Sciatic nerve (tissue), 2 donors: ENCODE measurements at places on chromosomes 1 and 21. TPM values are rescaled to one million over a fixed set of nuclear protein-coding genes. Genes with fewer than 3 reads are reported as not detected.

DNA sequence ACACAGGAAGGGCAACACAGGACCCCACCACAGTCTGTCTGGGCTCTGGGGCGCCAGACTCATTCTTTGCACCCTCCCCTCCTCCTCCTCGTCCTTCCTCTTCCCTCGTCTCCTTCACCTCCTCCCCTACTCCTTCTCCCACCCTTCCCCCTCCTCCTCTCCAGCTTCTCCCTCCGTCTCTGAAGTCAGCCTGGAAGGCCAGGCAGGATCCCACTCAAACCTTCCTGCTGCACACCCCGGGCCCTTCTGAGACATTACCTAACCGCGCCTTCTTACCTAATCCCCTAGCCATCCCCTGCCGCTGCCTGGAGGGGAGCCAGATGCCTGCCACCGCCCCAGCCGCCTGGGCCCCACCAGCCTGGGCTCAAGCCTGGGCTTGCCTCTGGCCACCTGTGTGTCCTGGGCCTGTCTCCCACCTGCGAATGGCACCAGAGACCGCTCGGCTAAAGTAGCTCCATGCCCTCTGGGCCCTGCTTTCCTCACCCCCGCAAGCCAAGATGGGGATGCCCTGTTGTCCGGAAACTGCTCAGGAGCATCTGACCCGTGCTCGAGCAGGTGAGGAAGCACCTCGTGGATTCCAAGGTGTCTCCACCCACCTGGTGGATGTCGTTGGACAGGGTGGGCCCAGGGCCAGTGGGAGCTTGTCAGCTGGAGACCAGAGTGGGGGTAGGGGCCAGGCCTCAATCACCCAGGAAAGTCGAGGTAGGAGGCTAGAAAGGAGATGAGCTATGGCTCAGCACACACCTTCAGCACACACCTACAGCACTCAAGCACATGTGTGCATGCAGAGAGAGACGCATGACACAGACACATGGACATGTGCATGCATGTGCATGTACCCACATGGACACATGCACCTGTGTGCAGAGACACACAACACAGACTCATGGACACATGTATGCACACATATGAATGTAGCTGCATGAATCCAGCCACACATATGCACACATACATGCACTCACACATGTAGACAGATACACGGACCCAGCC is 31.9 kb downstream of the WNT9A start:
- no peak for DNase-seq

The MLLT11 gene
- total RNA-seq = 2.5 TPM

The NPPA gene
- 0.45 TPM for total RNA-seq

The PARK7 gene
- total RNA-seq = 249 TPM

DNA sequence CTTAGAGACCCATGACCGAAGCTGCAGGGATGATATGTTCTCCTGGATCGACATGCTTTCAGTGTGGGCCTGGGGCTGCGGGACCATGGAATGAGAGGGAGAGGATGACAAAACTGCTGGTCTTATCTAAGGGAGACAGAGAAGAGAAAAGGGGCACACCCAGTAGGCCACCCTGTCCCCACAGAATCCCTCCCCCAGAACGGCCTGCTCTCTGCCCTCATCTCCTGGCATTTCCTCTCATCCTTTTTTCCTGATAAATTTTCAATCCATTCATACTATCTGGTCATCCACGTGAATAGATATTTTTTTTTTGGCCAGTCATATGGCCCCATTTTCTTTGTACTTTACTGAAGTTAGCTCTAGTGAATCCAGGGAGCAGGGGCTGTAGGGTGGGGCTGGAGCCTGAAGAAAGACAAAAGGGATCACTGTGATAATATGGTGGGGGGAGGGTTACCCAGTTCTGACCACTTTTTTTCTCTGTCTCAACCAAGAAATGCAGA is at the start of gene PKLR:
TSS of gene PKLR (minus strand) at position 97 of the 500 bp plus-strand sequence. CDS start at position 54, 43 bp downstream.
- no peak for DNase-seq

The TLCD4 gene
- total RNA-seq = 27.9 TPM

The UBE2U gene
- not detected for total RNA-seq

GRCh38 chr1:169779150-169779549 is 15.6 kb downstream of the METTL18 start:
- DNase-seq = no peak

The SUSD4 gene
- not detected for total RNA-seq

The EDN2 gene
- not detected for total RNA-seq

The SIK1 gene
- total RNA-seq = 59.9 TPM

DNA sequence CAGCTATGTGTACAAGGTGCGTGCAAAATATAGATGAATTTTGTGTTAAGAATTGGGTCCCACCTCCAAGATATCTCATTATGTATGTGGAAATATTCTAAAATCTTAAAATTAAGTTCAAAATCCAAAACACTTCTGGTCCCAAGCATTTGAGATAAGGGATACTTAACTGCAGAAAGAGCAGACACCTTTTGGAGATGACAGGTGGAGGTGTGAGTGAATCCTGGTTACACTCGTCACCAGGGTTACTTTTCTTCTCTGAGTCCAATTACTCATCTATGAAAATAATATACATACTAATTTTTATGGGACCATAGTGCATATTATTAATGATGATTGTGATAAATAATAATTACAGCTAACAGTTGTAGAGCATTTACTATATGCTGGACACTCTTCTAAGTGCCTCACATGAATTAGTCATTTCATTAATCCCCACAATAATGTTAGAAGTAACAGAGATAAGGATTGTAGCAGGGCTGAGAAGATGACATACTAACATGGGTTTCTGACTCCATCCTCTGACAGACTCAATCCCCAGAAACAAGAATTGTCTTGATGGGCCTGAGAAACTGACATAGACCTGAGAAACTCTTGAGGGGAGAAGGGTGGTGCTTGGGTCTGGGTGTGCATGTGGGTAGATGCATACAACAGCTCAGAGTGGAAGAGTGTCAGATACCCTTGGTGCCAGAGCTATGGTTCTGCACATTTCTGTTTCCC is 8.3 kb upstream of the FASLG start:
- no peak for DNase-seq

The VAV3 gene
- 6.4 TPM for total RNA-seq

DNA sequence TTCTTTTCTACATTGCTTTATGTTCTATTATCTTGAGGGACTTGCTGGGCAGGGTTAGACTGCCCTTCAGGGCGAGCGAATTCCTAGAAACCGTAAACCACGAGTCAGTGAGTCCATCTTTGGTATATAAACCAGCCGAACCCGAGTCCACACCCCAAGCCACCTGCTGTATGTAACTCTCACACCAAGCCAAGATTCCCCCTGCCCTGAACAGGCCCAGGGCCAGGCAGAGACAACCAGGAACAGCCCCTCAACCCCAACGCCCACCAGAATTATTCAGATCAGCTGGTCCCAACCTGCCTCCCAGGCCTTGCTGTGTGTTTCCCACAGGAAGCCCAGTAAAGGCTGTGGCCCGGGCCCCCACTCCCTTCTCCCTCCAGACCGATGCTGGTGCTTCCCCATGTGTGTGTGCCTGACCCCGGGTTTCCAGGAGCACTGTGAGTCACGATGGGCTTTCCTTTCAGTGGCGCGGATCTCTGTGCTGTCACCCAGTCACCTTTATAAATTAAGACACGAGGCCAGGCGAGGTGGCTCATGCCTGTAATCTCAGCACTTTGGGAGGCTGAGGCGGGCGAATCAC is 17.1 kb downstream of the KIF17 start:
- DNase-seq = no peak

DNA sequence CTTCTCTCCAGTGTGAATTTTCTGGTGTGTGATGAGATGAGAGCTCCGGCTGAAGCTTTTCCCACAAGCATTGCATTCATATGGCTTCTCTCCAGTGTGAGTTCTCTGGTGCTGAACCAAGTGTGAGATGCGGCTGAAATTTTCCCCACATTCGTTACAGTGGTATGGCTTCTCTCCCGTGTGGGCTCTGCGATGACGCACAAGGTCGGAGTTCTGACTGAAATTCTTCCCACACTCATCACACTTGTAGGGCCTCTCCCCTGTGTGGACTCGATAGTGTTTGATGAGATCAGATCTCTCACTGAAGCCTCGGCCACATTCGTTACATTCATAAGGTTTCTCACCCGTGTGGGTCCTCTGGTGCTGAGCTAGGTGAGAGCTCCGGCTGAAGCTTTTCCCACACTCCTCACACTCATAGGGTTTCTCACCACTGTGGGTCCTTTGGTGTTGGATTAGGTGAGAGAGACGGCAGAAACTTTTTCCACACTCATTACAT is 7.4 kb downstream of the ZNF436 start:
- no peak for DNase-seq

DNA sequence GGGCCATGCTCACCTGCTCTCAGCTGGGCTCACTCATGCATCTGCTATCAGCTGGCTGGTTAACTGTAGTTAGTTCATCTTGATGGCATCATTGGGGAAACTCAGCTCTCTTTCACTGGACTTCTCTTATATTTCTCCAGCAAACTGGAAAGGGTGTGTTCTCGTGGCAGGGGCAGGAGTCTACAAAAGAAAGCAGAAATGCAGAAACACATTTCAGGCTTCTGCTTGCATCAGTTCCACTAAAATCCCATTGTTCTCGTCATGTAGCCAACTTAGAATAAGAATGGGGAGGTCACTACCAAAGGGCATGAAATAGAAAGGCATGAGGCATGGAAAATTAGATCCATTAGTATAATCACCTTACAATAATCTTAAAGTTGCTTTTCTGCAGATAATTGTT is 207.3 kb downstream of the NRIP1 start:
- no peak for DNase-seq

DNA sequence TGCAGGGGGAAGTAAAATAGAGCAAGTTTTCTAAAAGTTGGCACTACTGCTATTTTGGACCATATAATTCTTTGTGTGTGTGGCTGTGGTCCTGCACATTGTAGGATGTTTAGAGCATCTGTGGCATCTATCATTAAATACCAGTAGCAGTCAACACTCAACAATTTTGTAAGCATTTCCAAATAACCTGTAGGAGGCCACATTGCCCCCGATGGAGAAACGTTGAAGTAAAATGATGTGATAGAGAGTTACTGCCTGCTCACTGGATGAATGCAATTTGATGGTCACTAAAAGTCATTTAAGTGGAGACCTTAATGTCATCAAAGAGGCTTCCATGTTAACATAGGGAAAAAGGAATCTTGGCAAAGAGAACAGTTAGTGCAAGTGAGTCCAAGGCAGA is 560.8 kb downstream of the NEGR1 start:
- no peak for DNase-seq

GRCh38 chr1:37892151-37893047 is 33.0 kb upstream of the MTF1 start:
- no peak for DNase-seq

The ANKRD35 gene
- 3.8 TPM for total RNA-seq

DNA sequence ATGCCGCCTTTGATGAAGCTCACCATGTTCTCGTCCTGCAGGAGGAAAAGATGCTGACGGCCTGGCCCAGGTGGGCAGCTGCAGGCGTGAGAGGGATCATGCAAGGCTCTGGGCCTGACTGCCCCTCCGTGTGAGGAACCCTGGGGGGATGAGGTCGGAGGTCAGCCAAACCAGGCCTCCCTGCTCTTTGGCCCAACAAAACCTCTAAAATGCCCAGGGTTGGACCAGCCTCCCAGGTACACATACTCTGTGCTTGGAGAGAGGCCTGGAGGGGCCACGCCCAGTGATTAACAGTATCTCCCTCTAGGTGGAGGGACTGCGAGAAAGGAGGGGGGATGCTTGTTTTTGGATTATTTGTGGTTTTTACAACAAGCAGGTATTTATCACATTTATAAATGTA is 21.1 kb downstream of the TTC39A start:
- DNase-seq = no peak

The AMPD1 gene
- not detected for total RNA-seq

DNA sequence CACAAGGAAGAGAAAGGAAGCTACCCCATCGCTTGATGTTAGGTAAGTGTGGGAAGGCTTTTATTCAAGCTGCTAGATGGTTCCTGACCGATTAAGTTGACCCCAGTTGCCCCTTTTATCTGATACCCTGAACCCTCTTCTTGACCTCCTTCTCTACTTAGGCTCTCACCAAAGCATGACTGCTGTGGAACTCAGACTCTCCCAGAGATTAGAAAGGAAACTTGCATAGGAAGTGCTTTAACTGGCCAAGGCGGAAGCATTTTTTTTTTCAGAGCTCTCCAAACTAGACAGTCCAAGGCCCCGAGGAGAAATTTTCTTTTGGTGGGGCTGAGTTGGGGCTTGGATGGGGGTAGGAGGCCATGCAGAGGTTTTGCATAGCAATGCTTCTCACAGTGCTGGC is 101.3 kb upstream of the USP24 start:
- DNase-seq = no peak

The TMEM269 gene
- 0.31 TPM for total RNA-seq

GRCh38 chr1:39981945-39982344 is 27.0 kb downstream of the MFSD2A start:
- no peak for DNase-seq

The S100A7A gene
- total RNA-seq = not detected

- DNase-seq = no peak
These were observed 25.2 kb downstream of the LAMC1 start for GRCh38 chr1:183048087-183049085.

GRCh38 chr1:234645964-234646363 is 36.0 kb upstream of the IRF2BP2 start:
- DNase-seq = no peak

The CBS gene
- total RNA-seq = 79.9 TPM

The CLCA2 gene
- total RNA-seq = not detected

The SPRR3 gene
- 0.45 TPM for total RNA-seq

The ARV1 gene
- total RNA-seq = 11.0 TPM

- DNase-seq = no peak
These were observed 16.5 kb downstream of the PODN start for GRCh38 chr1:53078333-53079101.

GRCh38 chr1:96554364-96554763 is 167.2 kb upstream of the PTBP2 start:
- DNase-seq = no peak

GRCh38 chr1:179917601-179918429 is 35.7 kb downstream of the TOR1AIP1 start:
- no peak for DNase-seq

The TMEM50A gene
- total RNA-seq = 102 TPM

- DNase-seq = no peak
These were observed 40.0 kb downstream of the RCAN1 start for GRCh38 chr21:34574601-34575529.

- no peak for DNase-seq
These were observed 2.7 kb downstream of the PPFIA4 start for GRCh38 chr1:203028784-203029553.

DNA sequence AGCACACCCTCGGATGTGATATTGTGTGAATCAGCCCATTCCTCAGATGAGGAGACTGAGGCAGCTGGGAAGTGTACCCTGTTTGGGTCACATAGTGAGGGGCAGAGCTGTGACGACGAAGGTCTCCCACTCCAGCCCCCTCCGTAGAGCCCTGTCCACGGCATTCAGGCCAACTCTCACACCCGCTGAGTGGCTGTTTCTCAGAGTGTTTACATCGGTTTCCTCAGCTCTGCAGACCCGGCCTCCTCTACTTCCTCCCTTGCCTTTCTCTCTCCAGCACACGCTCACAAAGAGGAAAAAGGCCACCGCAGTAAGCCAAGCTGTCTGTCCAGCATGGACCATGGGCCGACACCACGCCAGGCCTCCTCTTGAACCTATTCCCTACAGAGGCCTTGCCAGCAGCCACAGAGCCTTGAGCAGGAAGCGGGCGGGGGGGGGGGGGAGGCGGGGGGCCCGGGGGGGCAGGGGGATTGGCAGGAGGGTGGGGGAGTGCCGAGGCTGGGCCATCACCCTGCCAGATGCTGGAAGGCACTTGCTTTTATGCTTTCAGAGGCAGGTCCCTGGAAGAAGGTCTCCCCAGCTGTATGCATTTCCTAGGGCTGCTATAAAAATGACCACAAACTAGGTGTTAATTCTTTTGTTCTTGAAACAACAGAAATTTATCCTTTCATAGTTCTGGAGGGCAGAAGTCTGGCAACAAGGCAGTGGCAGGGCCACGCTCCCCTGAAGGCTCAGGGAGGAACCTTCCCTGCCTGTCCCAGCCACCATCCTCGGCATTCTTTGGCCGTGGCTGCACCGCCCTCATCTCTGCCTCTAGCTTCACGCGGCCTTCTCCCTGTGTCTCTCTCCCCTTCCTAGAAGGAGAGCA is 178.4 kb downstream of the PSMG1 start:
- no peak for DNase-seq

The AGBL4 gene
- total RNA-seq = 1.3 TPM
